ENCODE measurements at places on chromosomes 2 and 18. TPM values are rescaled to one million over a fixed set of nuclear protein-coding genes. Genes with fewer than 3 reads are reported as not detected.

GRCh38 chr18:3162181-3162580 lies 57.6 kb downstream of the MYOM1 start:
- no peak overlapping the region for H3K4me3 ChIP-seq
- H3K27ac ChIP-seq: no peak overlapping the region
- DNase-seq: no peak
- H3K36me3 ChIP-seq: peaks cover 30% of the 10 kb centered on the region
- H3K27me3 ChIP-seq: no peaks in the 10 kb centered on the region

DNA sequence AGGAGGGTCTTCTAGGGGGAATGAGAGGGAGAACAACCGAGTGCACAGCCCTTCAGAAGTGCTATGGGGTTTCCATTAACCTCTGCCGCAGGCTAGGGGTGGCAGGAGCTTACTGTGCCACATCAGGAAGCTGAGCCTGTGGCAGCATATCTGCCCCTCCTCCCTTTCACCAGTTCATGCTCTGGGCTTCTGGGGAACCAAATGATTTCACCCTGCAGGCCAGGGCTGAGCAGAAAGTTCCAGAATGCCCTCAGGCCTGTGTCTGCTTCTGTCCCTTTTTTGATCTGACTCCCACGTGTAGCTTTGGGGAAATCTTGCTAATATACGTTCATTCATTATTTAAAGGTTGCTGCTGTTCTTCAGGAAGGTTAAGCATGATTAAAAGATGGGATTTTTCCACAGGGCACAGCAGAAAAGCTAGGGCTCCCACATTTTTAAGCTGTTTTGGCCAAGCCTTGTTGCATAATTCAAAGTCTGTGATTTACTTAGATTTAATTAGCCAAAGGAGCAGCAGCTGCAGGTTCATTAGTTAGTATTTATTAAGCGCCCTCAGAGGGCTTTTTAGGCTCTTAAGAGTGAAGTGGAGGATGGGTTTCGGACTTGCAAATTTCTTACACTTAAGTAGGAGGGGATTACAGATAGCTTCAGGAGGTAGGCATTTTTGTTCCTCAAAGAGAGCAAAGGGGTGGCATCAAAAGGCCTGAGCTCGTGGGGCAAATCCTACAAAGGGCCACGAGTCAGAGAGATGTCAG lies 10.2 kb downstream of the TMEM247 start:
- no peak for DNase-seq
- peaks cover 15% of the 10 kb centered on the region for H3K4me1 ChIP-seq
- peaks cover 5% of the 10 kb centered on the region for H3K27me3 ChIP-seq
- no peaks in the 10 kb centered on the region for H3K36me3 ChIP-seq

DNA sequence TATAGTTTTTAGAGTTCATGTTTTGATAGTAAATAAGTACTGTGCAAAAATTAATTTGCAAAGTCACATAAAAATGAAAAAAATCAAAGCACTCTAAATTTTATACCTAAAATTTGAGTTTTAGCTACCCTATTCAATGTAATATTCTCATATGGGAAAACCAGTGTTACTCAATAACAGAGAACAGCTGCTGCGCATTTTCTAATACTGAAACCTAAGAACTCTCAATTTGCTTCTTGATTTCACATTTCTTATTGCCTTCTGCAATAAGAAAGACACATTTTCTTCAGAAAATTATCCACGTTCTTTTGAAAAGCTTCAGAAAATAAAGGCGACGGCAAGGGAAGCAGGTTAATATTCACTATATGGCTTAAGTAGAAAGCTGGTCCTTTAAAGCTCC lies 199.1 kb upstream of the CCDC150 start:
- no peak for DNase-seq
- no peaks in the 10 kb centered on the region for H3K27me3 ChIP-seq
- H3K4me1 ChIP-seq: no peaks in the 10 kb centered on the region
- no peak overlapping the region for H3K4me3 ChIP-seq

DNA sequence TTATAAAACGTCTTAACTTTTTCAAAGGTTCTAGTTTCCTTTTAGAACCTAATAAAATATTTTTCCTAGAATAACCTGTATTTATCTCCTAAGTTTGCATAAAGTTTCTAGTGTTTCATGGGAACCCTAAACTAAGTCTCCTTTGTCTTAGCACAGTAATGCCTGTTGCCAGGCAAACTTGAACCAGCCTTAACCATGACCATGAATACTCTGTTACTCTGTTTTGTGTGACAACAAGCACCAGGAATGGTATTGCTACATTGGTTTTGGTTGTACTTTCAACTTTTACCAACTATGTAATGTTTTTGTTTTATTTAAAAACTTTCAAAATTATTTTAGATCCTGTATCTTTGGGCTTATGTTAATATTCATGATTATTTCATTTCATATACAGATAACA lies 137.6 kb downstream of the CERS6 start:
- H3K4me3 ChIP-seq: no peak overlapping the region
- DNase-seq: no peak
- H3K36me3 ChIP-seq: no peaks in the 10 kb centered on the region

- no peaks in the 10 kb centered on the region for H3K36me3 ChIP-seq
- DNase-seq: no peak
- peaks cover 20% of the 10 kb centered on the region for H3K4me1 ChIP-seq
- H3K27me3 ChIP-seq: peaks cover 4% of the 10 kb centered on the region
Measured at GRCh38 chr2:176818617-176819016, 394.0 kb upstream of the HNRNPA3 start.

DNA sequence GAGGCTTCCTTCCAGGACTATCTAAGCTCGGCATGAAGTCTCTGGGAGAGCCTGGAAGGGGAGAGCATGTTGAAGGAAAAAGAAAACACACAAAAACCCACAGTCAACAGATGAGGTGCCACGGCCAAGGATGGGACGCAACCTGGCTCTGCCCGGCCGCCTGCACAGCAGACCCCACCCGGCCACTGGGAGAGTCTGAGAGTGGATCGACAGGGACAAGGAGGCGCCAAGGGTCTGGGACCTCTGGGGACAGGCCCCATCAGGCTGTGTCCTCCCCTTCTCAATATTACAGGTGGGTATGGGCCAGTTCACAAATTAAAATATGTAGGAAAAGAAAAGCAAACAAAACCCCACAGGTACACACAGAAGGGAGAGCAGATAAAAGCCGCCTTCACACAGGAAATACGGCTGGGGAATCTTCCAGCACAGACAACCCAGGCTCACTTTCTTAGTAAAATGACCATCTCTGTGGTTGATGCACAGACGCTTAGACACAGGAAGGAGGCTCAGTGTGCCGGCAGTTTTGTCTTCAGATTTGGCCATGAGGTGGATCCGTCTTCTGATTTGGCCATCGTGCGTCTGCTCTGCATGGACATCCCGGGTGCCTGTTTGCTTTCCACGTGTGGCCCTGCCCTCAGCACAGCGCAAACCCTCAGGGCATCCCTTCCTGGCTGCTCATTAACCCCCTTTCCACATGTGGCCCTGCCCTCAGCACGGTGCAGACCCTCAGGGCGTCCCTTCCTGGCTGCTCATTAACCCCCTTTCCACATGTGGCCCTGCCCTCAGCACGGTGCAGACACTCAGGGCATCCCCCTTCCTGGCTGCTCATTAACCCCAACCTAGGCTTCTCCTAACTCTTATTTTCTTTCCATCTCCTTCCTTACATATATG lies 138.4 kb downstream of the EIPR1 start:
- H3K36me3 ChIP-seq: peaks cover 4% of the 10 kb centered on the region
- no peak overlapping the region for H3K27ac ChIP-seq
- H3K4me1 ChIP-seq: peaks cover 42% of the 10 kb centered on the region
- no peak overlapping the region for H3K4me3 ChIP-seq
- peaks cover 5% of the 10 kb centered on the region for H3K27me3 ChIP-seq
- DNase-seq: no peak

DNA sequence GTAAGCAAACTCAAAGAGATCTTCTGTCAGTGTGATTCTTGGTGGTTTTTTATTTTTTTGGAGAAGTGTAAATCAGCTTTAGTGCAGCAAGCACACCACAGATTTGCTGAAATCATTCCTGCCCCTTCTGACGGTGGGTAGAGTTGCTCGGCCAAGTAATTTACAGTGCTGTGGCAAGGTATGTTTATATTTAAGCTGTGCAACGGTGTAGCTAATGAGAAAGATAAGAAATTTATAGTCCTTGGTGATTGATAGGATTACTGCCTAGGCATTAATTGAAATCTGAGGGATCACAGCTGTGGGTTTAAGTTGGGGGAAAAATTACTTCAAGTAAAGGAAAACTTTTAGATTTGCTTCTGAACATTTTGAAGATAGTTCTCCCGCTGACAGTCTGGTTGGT lies 286.6 kb downstream of the AGAP1 start:
- no peak for DNase-seq
- H3K4me3 ChIP-seq: no peak overlapping the region
- peaks cover 4% of the 10 kb centered on the region for H3K36me3 ChIP-seq
- H3K4me1 ChIP-seq: no peaks in the 10 kb centered on the region

DNA sequence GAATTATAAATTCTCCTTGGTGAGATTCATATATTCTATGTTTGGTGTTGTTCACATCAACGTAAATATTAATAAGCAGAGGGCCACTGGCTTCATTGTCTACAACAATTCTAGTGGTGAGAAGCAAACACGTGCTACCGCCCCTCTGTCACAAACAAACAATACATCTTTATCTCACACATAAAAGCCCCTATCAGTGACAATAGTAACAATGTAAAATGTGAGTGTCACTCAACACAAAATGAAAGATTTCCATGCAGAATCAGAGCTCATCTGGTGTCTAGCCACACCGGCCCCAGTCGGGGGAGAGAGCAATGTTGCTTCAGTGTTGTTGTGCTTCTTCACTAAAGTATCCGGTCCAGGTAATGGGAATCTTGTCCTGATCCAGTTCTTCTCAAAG lies 932.6 kb downstream of the SOCS6 start:
- H3K4me1 ChIP-seq: no peaks in the 10 kb centered on the region
- no peak for DNase-seq
- H3K36me3 ChIP-seq: no peaks in the 10 kb centered on the region

Gene FTCDNL1
- polyA plus RNA-seq: not detected

Gene C2orf74
- polyA plus RNA-seq: 40.2 TPM

Gene TNFAIP6
- polyA plus RNA-seq: not detected

Gene APOB
- polyA plus RNA-seq: not detected
